Fibroblast of lung (primary cell): ENCODE measurements at places on chromosomes 12 and 14. TPM values are rescaled to one million over a fixed set of nuclear protein-coding genes. Genes with fewer than 3 reads are reported as not detected.
A peak's percentile ranks its signal among the peaks of the same experiment; 100 is the strongest.

GRCh38 chr12:12779529-12779928 is 5.9 kb upstream of the APOLD1 start:
- no peaks in the 10 kb centered on the region for H3K27me3 ChIP-seq
- H3K4me3 ChIP-seq: no peak overlapping the region
- no peak overlapping the region for H3K27ac ChIP-seq
- H3K36me3 ChIP-seq: no peaks in the 10 kb centered on the region
- DNase-seq: peak; percentile 88

GRCh38 chr14:61304688-61305087 is 16.7 kb upstream of the PRKCH start:
- no peaks in the 10 kb centered on the region for H3K36me3 ChIP-seq
- no peaks in the 10 kb centered on the region for H3K27me3 ChIP-seq
- H3K4me1 ChIP-seq: no peaks in the 10 kb centered on the region
- no peak overlapping the region for H3K27ac ChIP-seq

Gene CLEC6A
- polyA plus RNA-seq: not detected in 2 replicates

DNA sequence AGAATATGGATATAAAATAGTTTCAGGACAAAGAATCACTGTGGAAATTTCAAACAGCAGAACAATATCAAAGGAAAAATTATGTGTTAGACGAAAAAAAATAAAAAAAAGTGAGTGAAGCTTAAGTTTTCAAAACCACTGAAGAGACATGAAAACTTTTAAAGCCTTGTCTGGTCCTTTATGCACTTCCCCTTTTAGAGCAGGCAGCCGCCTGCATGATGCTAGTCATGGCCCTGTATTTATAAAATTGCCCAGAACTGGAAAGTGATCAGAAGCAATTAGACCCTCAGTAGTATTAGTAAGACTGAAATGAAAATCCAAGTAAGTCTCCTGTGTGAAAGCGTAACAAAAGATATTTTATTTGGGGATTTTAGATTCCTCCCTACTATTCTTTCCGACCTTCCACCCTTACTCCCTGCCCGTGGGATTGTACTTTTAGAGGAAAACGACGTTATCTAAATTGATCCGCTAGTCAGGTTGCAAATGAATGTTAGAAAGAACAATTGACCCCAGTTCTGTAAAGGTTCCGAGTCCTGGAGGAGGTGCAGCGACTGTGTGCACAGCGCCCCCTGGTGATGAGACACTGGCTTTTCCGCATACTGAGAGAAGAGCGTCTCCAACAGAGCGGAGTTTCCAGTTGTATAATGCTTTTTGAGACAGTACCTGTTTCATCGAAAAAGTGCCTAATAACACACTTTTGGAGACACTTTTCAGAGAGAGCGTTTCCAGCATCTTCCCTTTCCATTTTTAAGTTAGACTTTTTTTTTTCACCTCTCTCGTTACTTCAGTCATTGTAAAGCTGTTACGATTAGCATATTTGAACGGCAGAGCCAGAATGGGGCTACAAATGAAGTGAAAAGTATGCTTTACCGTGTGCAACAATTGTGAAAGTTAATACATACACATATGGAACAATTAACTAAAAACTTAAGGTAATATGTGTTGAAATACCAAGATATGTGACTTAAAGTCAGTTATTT is 12.4 kb downstream of the MGST1 start:
- H3K27me3 ChIP-seq: no peaks in the 10 kb centered on the region
- no peak overlapping the region for H3K27ac ChIP-seq
- DNase-seq: peak; percentile 66
- peaks cover 8% of the 10 kb centered on the region for H3K36me3 ChIP-seq

GRCh38 chr14:100362311-100362927 is 39.3 kb downstream of the SLC25A47 start:
- H3K27ac ChIP-seq: peak overlapping the region; percentile 8
- peaks cover 5% of the 10 kb centered on the region for H3K36me3 ChIP-seq
- peak; percentile 54 for DNase-seq
- H3K4me1 ChIP-seq: peaks cover 3% of the 10 kb centered on the region

DNA sequence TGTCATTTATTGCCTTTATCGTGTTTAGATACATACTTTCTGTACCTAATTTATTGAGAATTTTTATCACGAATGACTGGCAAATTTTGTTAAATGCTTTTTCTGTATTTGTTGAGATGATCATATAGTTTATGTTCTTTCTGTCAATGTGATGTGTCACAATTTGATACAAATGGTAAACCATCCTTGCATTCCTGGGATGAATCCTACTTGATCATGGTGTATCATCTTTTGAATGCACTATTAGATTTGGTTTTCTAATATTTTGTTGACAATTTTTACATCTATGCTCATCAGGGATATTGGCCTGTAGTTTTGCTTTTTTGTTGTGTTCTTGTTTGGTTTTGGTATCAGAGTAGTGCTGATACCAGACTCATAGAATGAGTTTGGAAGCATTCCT is 185.1 kb downstream of the NUBPL start:
- DNase-seq: no peak
- H3K36me3 ChIP-seq: no peaks in the 10 kb centered on the region
- H3K27me3 ChIP-seq: no peaks in the 10 kb centered on the region
- H3K4me1 ChIP-seq: no peaks in the 10 kb centered on the region
- H3K4me3 ChIP-seq: no peak overlapping the region
- no peak overlapping the region for H3K27ac ChIP-seq

Gene GPHN
- 8.3 and 10.3 TPM in 2 replicates for polyA plus RNA-seq

Gene IL26
- polyA plus RNA-seq: 0.07 TPM in 1 of 2 replicates, not detected in the other

DNA sequence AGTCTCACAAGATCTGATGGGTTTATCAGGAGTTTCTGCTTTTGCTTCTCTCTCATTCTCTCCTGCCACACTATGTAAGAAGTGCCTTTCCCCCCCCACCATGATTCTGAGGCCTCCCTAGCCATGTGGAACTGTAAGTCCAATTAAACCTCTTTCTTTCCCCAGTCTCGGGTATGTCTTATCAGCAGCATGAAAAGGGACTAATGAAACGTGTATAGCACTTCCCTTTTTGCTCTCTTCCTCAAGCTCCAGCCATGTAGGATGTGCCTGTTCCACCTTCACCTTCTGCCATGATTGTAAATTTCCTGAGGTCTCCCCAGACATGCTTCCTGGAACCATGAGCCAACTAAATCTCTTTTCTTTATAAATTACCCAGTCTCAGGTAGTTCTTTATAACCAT is 7.0 kb upstream of the CRACR2A start:
- no peaks in the 10 kb centered on the region for H3K36me3 ChIP-seq
- no peak overlapping the region for H3K27ac ChIP-seq

DNA sequence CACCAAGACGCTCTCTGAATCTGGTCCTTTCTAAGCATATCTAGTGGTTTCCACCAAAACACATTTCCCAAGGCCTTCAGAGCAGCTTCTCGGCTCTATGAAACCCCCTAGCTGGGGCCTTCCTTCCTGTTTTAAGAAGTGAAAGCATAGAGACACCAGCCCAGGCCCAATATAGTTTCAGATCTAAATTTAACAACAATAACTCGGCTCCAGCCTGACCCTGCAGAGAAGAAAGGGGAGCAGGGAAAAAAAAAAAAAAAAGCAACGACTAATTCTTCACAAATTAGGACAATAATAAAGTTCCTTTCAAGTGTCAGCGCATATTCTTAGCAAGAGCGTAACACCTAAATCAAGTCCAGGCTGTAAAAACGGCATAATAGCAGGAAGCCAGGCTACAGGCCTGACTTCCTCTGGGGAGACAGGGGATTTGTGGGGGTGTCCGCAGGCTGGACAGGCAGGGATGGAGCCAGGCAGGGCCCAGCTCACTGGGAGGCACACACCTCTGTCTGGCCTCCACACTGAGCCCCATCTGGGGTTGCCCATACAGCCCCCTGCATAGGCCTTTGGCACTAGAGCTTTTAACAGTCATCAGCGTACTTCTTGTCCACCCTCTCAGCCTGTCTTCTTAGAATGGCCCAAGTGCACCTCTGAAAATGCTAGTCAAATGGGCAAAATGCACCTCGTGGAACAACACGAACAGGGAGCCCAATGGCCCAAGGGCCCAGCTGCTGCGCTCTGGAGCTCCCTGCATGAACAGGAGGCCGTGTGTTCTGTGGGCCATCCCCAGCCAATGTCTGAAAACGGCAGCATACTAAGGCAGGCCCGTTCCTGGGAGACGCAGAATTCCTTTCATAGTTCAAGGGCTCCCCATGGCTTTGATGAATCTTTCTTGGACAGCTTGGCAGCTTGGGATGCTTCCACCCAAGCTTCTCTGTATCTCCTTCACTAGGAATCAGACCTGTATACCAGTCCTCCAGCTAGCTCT is 772.9 kb downstream of the MED13L start:
- DNase-seq: no peak
- H3K4me1 ChIP-seq: no peaks in the 10 kb centered on the region
- no peaks in the 10 kb centered on the region for H3K27me3 ChIP-seq
- H3K27ac ChIP-seq: no peak overlapping the region

DNA sequence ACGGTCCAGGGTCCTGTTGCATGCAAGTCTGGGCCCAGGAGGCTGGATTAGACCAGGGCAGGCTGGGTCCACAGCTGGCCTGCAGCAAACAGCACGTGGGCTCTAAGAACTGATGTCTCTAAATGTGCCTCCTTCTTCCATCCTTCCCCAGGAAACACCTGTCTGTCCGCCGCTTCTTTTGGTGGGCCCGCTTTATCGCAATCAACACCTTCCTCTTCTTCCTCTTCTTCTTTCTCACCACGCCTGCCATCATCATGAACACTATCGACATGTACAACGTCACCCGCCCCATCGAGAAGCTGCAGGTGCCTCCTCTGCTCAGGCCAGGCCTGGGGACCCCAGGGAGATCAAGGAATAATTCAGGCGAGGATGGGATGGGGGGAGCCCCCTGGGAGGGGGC is 28.3 kb downstream of the NGB start:
- no peaks in the 10 kb centered on the region for H3K36me3 ChIP-seq
- H3K4me3 ChIP-seq: no peak overlapping the region
- H3K4me1 ChIP-seq: no peaks in the 10 kb centered on the region
- no peak for DNase-seq

- peaks cover 10% of the 10 kb centered on the region for H3K36me3 ChIP-seq
- peak; percentile 41 for DNase-seq
- H3K4me3 ChIP-seq: peak within 1 kb of the TSS; percentile 64
Observed at GRCh38 chr14:21070083-21070609, at the start of gene ARHGEF40. ARHGEF40 (plus strand) TSS chr14:21070304; CDS start chr14:21070397, 93 bp downstream.

DNA sequence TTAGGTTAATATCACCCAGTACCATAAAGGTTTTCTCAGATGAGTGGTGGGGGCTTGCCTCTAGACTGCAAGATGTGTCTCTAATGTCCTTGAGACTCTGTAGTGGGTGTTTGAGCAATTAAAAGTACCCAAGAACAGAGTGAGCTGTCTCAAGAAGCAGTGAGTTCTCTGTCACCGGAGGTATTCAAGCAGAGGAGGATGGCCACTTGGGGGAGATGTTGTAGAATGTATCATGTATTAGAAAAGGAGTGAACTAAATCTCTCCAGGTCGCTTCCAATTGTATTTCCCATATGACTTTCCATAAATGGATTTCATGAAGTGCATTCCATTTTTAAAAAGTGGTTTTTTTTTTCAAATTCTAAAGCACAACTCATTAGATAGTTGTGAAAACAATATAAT is 35.0 kb downstream of the SLC17A8 start:
- DNase-seq: peak; percentile 8
- no peak overlapping the region for H3K27ac ChIP-seq
- no peaks in the 10 kb centered on the region for H3K27me3 ChIP-seq
- H3K4me1 ChIP-seq: no peaks in the 10 kb centered on the region

DNA sequence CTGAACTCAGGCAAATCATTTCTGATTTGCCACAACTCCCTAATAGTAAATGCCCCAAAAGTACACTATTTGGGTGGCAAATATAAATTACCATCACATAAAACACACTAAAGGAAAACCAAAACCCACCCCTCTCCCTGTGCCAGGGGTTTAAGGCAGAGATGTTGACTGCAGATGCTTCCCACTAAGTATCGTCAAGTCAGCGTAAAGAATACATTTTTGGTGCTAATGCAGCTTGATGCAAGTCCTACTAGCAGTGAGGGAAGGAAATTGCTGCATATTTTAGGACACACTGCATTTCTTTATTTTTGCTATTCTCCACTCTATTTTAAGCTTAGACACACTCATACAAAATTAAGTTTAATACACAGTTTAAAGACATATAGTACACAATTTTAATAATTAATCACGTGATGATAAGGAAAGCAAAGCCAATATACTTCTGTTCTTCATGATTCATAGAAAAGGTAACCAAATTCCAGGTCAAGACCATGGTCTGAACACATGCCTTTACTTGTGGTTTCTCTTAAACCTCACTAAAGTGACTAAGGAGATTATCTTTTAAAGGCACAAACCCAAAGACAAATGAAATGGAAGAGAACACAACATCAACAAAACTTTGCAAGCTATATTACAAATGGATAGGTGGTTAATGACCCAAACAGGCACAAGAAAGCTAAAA is 162.2 kb downstream of the STXBP6 start:
- DNase-seq: peak; percentile 80
- H3K36me3 ChIP-seq: no peaks in the 10 kb centered on the region
- no peak overlapping the region for H3K4me3 ChIP-seq
- H3K27me3 ChIP-seq: no peaks in the 10 kb centered on the region

DNA sequence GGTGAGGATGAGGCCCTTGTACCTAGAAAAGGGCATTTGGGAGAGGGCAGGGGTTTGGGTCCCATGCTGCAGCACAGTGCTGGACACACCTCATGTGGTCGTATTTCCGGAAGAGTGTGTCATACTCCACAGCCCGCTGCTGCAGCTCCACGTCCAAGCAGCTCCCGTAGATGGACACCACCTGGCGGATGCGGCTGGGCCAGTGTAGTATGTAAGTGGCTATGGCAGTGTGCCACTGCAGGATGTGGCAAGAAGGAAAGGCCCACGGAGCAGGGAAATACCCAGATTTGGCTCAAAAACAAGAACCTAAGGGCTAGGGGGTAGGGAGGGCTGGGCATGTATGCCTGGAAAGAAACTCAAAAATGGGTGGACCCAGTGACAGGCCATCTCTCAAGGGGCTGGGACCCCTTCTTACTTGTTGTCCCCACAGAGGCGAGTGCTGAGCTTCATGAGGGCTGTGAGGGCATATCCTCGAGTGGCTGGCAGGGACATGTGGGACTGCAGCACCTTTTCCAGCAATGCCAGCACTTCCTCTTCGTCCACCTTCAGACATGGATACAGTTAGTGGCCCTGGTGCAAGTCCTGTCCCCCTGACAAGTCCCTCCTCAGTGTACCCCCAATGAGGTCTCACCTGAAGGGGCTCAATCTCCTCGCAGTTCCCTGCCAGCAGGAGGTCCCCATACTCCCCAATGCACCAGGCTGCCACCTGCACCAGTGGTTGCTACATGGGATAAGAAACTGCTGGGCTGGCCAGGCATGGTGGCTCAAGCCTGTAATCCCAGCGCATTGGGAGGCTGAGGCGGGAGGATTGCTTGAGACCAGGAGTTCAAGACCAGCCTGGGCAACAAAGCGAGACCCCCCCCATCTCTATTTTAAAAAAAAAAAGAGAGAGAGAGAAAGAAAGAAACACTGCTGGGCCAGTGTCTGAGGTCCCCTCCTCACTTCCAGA is 5.4 kb downstream of the AP1G2 start:
- H3K27me3 ChIP-seq: no peaks in the 10 kb centered on the region
- H3K36me3 ChIP-seq: no peaks in the 10 kb centered on the region
- no peak overlapping the region for H3K27ac ChIP-seq
- DNase-seq: peak; percentile 37
- H3K4me1 ChIP-seq: no peaks in the 10 kb centered on the region

- no peaks in the 10 kb centered on the region for H3K27me3 ChIP-seq
- H3K4me1 ChIP-seq: no peaks in the 10 kb centered on the region
- peak; percentile 69 for DNase-seq
- H3K27ac ChIP-seq: no peak overlapping the region
Observed at GRCh38 chr14:53295985-53296582, 143.0 kb upstream of the DDHD1 start.

- no peaks in the 10 kb centered on the region for H3K36me3 ChIP-seq
- no peak overlapping the region for H3K4me3 ChIP-seq
- peaks cover 3% of the 10 kb centered on the region for H3K27me3 ChIP-seq
- no peak overlapping the region for H3K27ac ChIP-seq
- no peaks in the 10 kb centered on the region for H3K4me1 ChIP-seq
- DNase-seq: no peak
Observed at GRCh38 chr12:46005151-46005797, 14.9 kb upstream of the SCAF11 start.
